H54 (cell line): ENCODE measurements at places on chromosomes 3 and 15.

GRCh38 chr3:129040039-129040336 lies 20.6 kb upstream of the GP9 start:
- DNase-seq, result no peak

DNA sequence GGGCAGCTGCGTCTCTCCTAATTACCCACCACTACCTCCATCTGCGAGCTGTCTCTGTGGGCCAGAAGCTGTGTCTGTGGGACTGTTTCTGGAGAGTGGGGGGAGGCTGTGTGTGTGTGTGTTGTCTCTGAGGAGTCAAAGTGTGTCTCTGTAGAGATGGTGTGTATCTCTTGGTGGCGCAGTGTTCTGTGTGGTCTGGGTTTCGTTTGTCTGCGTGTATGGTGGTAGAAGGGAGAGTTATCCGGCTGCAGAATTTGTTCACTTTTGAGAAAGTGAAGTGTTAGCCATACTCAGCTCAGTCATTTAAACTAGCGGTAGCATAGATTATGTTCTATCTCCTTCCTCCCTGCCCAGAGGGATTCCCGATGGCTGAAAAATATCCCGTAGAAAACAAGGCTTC lies 2.2 kb downstream of the MYRIP start:
- no peak for DNase-seq

DNA sequence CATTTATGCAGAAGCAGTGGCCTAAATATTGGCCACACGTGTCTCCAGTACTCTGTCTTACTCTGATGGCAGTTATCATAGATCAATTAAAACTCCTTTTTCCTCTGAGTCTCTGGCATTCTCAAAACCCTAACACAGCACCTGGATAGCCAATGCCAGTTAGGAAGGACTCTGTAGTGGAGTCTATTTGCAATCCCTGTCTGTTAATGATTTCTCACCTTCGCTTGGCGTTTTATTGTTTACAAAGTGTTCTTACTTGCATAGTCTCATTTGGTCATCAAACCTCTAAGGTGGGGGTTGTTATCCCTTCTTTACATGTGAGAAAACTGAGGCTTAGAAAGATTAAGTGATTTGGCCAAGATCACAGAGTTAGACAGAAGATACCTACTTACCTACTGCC lies 258.8 kb downstream of the IL5RA start:
- DNase-seq, result no peak

DNA sequence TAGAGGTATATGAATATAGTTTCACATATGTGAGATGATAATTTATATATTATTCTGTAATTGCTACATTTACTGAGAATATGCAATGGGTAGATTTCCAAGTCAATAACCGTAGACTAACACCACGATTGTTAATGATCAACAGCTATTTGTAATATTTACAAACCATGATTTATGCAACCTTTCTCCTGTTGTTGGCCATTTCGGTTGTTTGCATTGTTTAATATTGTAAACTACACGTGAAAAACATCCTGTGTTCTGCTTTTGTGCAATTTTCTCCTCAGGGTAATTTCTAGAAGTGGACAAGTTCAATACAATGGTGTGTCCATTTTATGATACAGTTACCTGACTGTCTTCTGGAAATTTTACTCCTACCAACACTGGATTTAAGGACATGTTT lies 29.3 kb upstream of the RAB11A start:
- DNase-seq, result no peak

DNA sequence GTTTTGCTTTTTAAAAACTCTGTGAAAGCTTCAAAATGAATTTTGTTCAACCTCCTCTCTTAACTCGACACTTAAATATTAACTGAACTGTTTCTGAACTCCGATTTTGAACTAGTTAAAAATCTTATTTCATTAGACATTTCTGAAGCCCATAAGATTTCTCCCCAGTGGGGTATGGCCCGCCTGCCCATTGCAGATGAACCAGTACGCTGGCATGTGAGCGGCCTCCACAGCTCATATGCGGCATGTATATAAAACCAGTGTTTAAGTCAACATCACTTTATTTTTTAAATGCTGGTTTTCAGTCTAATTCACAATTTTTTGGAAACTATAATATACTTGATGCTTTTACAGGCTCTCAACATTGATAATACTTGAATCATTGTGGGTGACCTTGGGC lies 50.2 kb downstream of the CPN2 start:
- DNase-seq, result no peak

DNA sequence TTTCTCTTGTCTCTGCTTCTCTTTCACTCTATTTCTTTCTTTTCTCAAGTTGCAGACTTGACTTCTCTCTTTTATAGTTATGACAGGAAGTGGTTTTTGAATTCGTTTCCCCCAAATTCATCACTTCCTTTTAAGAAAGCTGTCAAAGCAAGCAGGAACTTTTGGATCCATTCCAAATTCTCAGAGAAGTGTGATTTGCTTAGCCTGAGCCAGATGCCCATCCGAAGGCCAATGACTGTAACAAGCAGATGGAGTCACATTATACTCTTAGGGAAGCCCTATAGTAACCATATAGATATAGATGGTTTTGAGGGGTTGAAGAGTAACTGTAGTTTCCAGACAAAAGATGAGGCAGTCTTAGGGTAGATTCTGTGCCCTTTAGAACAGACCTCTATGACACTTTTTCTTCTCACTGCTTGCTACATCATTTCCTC lies 592.0 kb upstream of the KCNMB2 start:
- DNase-seq, result no peak

DNA sequence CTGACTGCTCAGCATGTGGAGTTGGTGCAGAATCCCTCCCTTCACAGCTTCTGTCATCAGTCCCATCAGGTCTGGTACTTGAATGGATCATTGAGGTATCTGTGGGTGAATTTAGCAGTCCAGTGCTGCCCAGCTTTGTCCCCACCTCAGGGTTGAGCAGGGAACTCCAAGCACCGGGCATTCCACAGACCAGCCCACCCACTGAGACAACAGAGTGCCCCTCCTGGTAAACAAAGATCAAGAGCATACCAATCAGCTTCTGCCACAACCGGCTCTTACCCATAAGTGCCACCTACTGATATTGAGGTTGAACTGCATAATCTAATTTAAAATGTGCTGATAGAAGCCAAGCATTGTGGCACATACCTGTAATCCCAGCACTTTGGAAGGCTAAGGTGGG lies 57.1 kb upstream of the FXR1 start:
- no peak for DNase-seq

- DNase-seq, result no peak
These were observed 5.9 kb downstream of the PRSS50 start for GRCh38 chr3:46711760-46712159.

DNA sequence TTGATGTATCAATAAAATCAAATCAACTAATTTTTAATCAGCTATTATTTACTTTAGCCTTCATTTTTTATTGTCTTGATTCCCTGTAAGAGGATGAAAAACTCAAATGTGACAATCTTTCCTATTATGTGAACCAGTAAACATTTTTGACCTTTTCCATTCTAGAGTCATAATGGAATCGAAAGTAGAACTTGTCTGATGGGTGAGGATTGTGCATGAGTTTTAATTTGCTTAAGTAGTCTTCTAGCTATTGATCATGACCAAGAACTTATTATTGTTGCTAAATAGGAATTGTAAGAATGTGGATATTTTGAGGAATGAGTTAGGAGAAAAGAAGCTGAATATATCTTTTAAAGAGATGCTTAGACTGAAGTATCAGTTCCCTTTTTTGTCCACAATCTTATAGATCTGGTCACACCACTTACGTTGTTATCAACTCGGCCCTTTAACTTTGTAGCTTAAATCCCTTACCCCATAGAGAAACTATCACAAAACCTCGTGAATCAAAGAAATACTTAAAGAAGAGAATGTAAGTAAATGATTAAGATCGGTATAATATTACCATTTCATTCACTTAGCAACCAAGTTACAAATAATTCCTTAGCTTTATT lies 147.3 kb downstream of the TP63 start:
- no peak for DNase-seq

- DNase-seq, result no peak
These were observed 54.1 kb downstream of the TRPC1 start for GRCh38 chr3:142777927-142778326.

GRCh38 chr3:45409921-45410320 lies 21.5 kb downstream of the LARS2 start:
- DNase-seq, result no peak

- DNase-seq, result no peak
These were observed 90.1 kb downstream of the OTOL1 start for GRCh38 chr3:161586556-161587235.

GRCh38 chr3:149393345-149394160 lies 16.1 kb upstream of the TM4SF1 start:
- DNase-seq, result no peak

- peak; percentile 55 for DNase-seq
These were observed at the start of gene PLCL2 for GRCh38 chr3:16884748-16885592. Gene PLCL2, plus strand, starts transcription at chr3:16884955. Its CDS starts 85 bp downstream, at chr3:16885040.

GRCh38 chr3:44883213-44883955 lies 9.0 kb downstream of the TGM4 start:
- DNase-seq, result no peak

- DNase-seq, result no peak
These were observed 174.8 kb downstream of the POLR2M start for GRCh38 chr15:57881361-57881760.
